ENCODE measurements at places on chromosomes 7 and 10.

DNA sequence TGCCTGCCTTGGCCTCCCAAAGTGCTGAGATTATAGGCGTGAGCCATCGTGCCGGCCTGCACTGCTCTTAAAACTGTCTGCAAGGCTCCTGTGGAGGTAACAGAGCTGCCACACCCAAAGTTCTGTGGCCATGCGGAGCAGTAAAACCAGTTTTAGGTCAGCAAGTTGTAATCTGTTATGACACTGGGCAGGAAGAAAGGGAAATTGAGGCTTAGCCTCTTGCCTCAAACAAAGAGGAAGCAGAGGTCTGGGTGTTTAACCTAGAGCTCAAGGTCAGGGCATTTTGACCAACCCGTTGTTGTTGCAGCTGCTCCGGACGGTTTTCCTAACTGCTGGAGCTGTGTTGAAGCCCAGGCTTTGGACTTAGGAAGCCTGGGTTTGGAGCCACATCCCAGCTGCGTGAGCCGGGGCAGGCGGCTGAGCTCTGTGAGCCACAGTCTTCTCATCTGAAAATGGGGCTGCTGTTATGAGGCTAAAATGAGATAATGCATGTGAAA, 7.4 kb upstream of the RRP12 start:
- DNase-seq: no peak

DNA sequence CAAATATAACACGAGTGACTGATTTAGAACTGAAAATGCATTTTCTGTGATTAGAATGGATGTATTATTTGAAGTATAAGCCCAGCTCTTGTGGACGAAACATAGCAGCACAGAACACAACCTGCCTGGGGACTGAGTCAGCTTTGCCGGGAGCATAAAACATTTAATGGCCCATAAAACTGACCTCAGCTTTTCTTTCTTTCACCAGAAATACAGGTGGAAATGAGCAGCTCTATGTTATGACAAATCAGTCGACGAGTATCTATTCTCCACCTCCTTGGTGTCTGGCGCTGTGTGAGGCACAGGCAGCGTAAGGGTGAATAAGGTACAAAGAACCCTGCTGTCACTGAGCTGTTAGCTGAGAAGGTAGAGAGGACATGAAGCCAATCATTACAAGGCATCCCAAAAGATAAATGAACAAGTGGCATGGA, 471.6 kb upstream of the AKR1E2 start:
- no peak for DNase-seq

GRCh38 chr10:114957122-114957521, 19.1 kb downstream of the TRUB1 start:
- no peak for DNase-seq

DNA sequence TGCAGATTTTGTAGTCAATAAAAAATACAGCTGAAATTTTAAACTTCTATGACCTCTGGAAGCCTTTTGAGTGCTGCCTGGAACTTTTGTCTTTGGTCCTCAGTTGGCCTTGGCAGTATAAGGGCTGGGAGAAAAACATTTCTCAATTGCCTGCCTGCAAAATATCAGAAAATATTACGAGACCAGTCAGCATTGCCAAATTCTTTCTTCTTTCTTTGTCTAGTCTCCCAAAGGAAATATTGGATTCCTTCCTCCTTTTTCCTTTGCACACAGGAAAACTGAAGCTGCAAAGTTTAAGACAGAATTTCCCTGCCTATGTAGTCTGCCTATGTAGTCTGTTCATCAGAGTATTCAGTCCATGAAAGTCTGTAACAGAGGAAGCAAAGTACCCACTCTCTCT, 95.9 kb downstream of the CHRM2 start:
- no peak for DNase-seq

GRCh38 chr10:78035025-78035424, 1.4 kb downstream of the RPS24 start:
- DNase-seq: no peak

- no peak for DNase-seq
Measured at GRCh38 chr7:106047818-106048705, 64.0 kb downstream of the SYPL1 start.

- DNase-seq: no peak
Measured at GRCh38 chr7:137983323-137984008, 18.4 kb downstream of the CREB3L2 start.

GRCh38 chr7:158754746-158755444, 50.3 kb upstream of the NCAPG2 start:
- no peak for DNase-seq

DNA sequence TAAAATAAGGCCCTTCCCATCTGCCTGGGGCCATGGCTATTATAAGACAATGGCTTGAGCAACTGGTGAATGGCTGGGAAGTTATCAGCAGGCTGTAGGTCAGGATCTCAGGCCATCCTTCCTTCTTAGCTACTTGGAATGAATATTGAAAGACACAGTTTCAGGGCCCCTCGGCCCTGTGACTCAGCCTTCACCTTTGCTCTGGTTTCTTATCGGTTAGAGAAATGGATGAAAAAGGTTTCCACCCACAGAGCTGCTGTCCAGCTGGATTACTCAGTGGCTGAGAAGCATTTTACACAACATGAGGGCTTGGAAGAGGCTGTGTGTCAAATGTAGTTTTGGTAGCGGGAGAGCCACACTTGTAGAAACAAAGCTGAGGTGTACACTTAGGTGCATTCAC, 9.4 kb downstream of the ACSL5 start:
- DNase-seq: no peak

DNA sequence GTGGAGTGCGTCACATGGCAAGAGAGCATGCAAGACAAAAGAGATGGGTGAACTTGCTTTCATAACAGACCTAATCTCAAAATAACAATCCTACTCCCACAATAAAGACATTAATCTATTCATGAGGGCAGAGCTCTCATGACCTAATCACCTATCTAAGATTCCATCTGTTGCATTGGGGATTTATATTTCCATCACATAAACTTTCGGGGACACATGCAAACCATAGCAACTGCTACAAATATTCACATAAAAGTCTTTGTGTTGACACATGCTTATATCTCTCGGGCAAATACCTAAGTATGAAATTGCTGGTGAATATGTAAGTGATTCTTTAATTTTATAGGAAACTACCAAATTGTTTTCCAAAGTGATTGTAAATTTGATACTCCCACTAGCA, 16.0 kb upstream of the PNLIPRP1 start:
- DNase-seq: no peak

DNA sequence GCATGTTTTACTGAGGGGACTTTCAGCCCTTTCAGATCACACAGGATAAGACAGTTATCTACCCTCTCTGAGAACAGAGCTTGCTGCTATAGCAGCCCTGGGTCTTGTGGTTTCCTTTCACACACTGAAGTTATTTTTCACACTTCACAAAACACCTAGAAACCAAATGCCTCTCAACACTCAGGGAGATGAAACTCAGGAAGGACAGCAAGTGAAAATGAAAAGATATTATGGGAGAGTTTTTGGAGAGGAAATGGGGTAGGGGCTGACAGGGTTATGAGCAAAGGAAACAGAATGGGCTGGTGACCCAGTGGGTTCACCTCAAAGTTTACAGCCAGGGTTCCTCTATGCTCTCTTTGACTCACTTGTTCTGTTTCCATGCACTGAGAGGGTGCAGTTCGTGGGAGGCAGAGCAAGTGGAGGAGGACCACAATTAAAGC, 17.0 kb upstream of the GIMAP2 start:
- no peak for DNase-seq

GRCh38 chr10:128059982-128060293, 66.3 kb downstream of the MKI67 start:
- DNase-seq: no peak

DNA sequence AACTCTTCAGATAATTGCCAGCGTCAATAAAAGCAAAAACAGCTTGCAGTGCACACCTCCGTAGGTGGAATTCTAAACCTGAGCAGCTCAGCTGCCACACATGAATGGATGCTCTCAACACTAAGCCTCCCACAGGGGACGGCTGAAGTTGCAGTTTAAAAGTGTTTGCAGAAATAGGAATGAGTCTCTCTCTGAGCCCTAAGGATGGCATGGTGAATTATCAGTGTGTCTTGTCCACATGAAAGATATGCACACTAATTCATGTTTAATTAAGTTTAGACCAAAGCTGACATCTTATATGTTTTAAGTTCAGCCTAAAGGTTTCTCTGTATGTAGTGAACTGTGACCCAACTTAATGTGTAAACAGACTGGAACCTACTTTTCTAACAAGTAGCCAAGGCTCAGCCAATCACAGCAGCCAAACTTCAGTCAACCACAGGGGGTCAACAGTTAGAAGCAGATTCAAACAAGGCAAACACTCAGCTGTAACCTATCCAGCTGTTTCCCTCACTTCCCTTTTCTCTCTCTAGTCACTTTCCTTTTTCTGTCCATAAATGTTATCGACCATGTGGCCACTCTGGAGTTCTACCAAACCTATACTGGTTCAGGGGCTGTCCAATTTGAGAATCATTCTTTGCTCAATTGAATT, 38.1 kb downstream of the CTTNBP2 start:
- no peak for DNase-seq

- no peak for DNase-seq
Measured at GRCh38 chr10:76697923-76698322, 939.7 kb downstream of the KCNMA1 start.

Measured in right forelimb (tissue), 1 donor.